ENCODE measurements at places on chromosomes 3 and 15.
A peak's percentile ranks its signal among the peaks of the same experiment; 100 is the strongest.

DNA sequence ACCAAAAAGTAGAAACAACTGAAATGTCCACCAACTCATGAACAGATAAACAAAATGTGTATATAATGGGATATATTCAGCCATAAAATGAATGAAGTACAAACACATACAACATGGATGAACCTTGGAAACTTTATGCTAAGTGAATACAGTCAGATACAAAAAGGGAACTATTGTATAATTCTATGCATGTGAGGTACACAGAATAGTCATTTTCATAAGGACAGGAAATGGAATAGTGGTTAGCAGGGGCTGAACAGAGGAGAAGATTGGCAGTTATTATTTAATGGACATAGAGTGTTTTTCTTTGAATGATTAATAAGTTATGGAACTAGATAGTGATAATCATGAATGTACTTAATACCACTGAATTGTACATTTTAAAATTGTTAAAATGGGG is 20.0 kb upstream of the TRANK1 start:
- DNase-seq = no peak

- no peak for DNase-seq
These were observed 36.4 kb downstream of the ZDHHC3 start for GRCh38 chr3:44939581-44940036.

DNA sequence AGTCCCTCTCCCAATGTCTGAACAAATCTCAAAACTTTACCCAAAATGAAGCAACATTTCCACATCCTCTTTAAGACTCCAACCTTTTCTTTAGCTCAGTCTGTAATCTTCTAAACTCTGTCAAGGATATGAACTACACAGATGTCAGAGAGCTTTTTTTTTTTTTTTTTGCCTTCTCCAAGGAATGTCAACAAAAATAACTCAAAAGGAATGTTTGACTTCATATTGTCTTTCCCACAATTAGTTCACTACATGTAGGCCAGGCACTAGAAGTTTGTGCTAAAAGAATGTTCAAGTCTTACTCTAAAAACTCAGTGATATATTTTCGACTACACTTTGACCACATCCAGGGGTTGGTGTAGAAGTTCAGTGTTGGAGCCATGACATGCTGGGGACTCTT is 37.1 kb downstream of the ADAMTS9 start:
- DNase-seq = no peak

DNA sequence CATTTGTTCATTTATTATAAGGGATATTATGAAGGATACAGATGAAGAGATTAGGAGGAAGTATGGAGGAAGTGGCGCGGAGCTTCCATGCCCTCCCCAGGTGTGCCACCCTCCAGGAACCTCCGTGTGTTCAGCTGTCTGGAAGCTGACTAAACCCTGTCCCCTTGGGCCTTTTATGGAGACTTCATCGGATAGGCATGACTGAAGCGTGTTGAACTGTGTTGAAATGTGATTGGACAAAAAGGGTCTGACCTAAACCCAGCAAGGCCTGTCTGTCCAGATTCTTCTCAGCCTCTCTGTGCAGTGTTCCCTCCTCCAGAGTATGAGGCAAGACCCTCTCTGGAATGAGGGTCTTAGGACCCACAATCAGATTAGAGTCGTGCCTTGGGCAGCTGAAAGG is 31.7 kb downstream of the HACD3 start:
- no peak for DNase-seq

- peak; percentile 16 for DNase-seq
These were observed 3.3 kb downstream of the NPTN start for GRCh38 chr15:73629798-73630429.

- DNase-seq = no peak
These were observed 618.3 kb upstream of the AGTR1 start for GRCh38 chr3:148079370-148079769.

GRCh38 chr15:58584789-58585461 is 153.1 kb downstream of the LIPC start:
- DNase-seq = peak; percentile 17

DNA sequence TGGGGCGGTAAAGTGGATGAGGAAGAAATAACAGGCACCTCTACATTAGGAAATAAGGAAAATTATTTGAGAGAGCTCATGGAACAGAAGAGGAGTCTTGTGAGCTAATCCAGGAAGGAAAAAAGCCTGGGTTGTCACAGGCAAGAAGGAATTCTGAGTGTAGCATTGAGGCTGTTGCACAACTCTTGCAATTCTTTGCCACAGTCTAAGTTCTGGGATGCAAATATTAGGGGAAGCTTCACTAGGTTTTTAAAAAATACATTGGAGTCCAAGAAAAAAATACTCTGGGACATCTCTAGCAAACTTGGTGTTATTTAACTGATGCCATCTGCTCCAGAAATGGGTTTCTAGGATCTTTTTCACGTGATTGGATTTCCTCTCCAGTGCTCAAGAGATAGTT is 122.3 kb downstream of the SPATA16 start:
- DNase-seq = no peak

- no peak for DNase-seq
These were observed 27.9 kb downstream of the MED12L start for GRCh38 chr3:151113343-151113742.

DNA sequence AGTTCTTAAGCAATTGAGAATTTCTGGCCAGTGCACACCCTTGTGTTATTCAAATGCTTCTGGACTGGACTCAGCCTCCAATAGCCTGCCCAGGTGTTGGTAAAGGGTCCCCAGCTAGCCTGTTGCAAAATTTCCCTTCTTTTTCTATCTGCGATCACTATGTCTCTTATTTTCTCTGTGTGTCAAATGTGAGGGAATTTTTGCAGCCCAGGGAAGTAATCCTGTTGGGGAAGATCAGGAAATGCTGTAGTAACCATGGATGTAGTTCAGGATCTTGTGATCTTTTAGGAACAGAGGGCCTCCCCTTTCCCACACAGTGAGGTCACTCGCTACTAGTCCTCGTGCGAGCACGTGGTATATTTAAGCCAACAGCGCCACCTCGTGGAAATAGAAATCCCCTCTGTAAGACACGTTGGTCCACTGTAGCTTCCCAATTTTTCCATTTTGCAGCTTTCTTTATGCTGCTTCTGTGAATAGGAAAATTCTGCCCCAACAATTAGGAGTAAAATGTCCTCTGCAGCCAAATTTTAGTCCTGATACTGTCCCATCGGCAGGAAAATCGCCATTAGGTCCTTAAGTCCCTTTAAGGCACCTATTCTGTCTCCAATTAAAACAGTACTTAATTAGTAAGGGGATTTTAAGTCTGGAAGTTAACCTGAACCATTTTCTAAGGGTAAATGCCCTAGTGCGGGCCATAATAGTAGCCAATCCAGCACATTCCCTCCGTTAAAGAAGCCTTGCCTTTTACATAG is 4.0 kb upstream of the SMCO1 start:
- peak; percentile 88 for DNase-seq

GRCh38 chr3:171736556-171736955 is 73.7 kb downstream of the PLD1 start:
- DNase-seq = no peak

DNA sequence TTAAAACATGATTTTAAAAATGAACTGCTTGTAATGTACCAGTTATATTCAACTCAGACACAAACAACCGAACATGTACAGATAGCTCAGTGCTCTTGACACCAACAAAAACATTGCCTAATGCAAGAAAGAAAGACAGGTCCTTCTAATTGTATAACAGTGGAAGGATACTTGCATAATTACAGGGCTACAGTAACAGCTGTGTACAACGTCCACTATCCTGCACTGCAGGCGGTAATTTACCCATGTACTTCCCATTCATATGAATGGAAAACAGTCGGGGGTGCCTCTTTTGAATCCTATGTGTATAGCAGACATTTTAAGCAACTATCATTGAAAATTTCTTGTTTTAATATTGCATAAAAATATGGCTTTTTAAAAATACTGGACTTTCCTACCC is 41.1 kb upstream of the PLSCR5 start:
- DNase-seq = no peak

DNA sequence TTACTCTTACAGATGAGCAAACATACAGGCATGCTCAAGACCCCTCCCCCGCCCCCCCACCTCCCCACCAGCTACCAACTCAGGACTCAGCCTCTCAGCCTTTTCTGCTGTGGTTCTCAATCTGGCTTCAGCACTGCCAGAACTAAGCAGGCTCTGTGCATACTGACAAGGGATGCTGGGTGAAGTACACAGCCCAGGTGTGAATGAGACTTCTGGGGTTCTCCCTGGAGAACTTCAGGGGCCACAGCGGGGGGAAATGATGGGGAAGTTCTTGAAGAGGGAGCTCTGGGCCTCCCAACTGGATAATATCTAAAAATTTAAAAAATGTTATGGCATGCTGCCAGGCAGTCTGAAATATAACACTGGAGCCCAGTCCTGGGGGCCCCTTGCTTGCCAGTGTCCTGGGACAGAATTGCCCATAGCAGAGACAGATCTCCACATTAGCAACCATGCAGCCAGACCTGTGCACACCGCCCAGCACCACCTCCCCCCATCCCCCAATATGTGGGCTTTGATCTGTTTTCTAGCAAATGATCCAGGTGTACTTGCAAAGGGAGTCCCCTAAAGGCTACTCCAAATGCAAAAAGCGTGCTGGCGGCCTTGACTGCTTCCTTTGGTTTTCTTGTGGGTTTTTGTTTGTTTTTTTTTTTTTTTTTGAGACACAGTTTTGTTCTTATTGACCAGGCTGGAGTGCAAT is 41.4 kb downstream of the PGPEP1L start:
- DNase-seq = no peak

GRCh38 chr15:35142578-35142977 is 57.5 kb upstream of the NANOGP8 start:
- DNase-seq = no peak

DNA sequence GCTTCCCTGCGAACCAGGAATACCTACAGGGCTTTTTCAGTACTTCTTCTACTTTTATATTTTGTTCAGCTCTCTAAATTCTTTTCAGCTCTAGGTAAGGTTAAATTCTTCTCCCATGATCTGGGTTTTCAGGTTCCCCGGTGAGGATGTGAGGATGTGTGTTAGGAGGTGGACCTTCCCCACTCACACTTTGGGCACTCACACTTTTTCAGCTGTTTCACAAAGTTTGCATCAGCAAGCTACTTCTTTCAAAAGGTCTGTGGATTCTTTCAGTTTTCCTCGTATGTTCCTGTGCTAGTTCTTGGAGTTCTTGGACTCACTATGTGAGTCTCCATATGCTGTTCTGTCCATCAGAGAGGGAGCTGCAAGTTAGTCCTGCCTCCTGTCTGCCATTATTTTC is 13.9 kb upstream of the OR5K2 start:
- DNase-seq = peak; percentile 14

GRCh38 chr15:97941572-97941971 is 18.9 kb upstream of the ARRDC4 start:
- DNase-seq = no peak

- DNase-seq = no peak
These were observed 44.6 kb downstream of the FNDC3B start for GRCh38 chr3:172083995-172084409.

DNA sequence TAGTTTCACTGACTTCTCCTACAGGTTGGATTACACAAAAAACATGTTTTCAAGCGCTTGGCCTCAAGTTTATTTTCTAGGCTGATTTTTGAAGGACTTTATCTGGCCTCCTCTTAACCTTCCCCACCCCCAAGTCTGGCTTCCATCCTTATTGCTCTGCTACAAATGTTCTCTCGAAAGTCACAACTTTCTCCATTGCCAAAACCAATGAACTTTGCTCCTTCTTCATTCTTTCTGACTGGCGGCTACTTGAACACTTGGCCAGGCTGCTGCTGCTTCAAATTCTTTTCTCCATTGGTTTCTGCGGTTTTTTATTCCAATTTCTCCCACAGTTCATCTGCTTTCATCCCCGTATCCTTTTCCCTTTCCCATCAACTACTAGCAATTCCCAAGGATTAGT is 106.6 kb downstream of the TOP2B start:
- no peak for DNase-seq

- DNase-seq = no peak
These were observed 13.2 kb downstream of the SPATA12 start for GRCh38 chr3:57073628-57074027.

DNA sequence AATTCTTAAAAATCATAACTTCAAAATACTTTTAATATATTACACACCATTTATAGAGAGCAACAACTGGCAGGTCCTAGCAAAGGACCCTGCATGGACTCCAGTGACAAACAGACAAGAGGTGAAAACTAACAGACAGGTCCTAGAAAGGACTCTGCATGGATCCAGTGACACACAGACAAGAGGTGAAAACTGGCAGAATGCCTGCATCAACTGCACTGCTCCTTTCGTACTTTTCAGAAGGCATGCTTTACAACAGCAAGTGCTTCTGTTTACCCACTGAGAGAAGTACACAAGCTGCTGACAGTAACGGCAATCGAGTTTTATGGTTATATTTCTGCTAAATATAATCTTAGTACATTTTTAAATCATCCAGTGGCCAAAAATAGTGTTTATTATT is 24.3 kb upstream of the GP5 start:
- no peak for DNase-seq

DNA sequence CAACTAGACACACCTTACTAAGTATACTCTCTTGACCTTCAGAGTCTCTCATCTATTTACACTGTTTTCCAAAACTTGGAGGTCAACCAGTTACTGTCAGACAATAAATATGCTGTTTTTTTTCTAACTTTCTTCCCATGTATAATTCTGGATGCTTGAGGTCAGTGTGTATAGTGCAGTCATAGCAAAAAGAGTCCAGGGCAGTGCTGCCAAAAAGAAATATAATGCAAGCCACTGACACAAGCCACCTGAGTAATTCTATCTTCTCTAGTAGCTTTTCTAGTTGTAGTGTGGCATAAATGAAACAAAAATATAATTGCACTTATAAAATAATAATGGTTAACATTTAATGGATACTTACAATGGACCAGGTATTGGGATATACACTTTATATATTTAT is 21.6 kb downstream of the GADL1 start:
- DNase-seq = no peak

- DNase-seq = no peak
These were observed 298.0 kb upstream of the RBMS3 start for GRCh38 chr3:28982906-28983305.

GRCh38 chr15:68774120-68774519 is 46.6 kb downstream of the ANP32A start:
- no peak for DNase-seq

GRCh38 chr3:151890721-151891141 is 17.3 kb downstream of the SUCNR1 start:
- no peak for DNase-seq

- DNase-seq = peak; percentile 82
These were observed 1.1 kb downstream of the KLHL6 start for GRCh38 chr3:183554377-183554776.

GRCh38 chr15:79442911-79443310 is 10.8 kb downstream of the MINAR1 start:
- DNase-seq = no peak

GRCh38 chr3:124802702-124803101 is 72.5 kb downstream of the UMPS start:
- no peak for DNase-seq

GRCh38 chr3:187334904-187335303 is 33.3 kb upstream of the RTP4 start:
- DNase-seq = no peak

- DNase-seq = no peak
These were observed 65.4 kb upstream of the ACAD9 start for GRCh38 chr3:128814060-128814459.

- no peak for DNase-seq
These were observed 28.0 kb downstream of the RAD51 start for GRCh38 chr15:40722934-40723333.

GRCh38 chr15:73632670-73633058 is 525 bp downstream of the NPTN start:
- DNase-seq = peak; percentile 63

- DNase-seq = peak; percentile 32
These were observed 705 bp downstream of the DLL4 start for GRCh38 chr15:40929660-40930429.
